Pancreas (tissue), 10 donors: ENCODE measurements at places on chromosomes 16 and 17. TPM values are rescaled to one million over a fixed set of nuclear protein-coding genes. Genes with fewer than 3 reads are reported as not detected.

Gene ZNF778
- total RNA-seq: 8.2 TPM

- H3K27me3 ChIP-seq: no peaks in the 10 kb centered on the region
- no peaks in the 10 kb centered on the region for H3K4me1 ChIP-seq
- DNase-seq: no peak
Observed at GRCh38 chr17:32461853-32462617, 17.7 kb downstream of the PSMD11 start.

Gene MEOX1
- total RNA-seq: 0.94 TPM

DNA sequence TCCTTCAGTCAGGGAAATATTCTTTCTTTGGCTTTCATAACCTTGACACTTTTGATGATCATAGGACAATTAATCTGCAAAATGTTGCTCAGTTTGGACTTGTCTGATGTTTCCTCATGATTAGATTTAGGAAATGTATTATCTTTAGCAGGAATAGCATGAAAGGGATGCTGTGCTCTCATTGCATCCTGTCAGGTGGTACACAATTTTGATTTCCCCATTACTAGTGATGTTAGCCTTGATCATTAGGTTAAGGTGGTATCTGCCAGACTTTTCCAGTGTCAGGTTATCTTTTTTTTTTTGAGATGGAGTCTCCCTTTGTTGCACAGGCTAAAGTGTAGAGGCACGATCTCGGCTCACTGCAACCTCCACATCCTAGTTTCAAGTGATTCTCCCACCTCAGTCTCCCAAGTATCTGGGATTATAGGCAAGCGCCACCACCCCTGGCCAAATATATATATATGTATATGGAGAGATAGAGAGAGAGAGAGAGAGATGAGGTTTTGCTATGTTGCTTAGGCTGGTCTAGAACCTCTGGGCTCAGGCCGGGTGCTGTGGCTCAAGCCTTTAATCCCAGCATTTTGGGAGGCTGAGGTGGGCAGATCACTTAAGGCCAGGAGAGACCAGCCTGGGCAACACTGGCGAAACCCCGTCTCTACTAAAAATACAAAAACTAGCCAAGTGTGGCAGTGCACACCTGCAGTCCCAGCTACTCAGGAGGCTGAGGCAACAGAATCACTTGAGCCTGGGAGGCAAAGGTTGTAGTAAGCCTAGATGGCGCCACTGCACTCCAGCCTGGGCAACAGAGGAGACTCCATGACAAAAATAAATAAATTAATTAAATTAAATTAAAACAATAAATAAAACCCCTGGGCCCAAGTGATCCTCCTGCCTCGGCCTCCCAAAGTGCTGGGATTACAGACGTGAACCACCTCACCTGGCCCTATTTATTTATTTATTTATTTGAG lies 15.8 kb upstream of the CAVIN1 start:
- no peaks in the 10 kb centered on the region for H3K27me3 ChIP-seq
- H3K27ac ChIP-seq: no peak overlapping the region
- no peaks in the 10 kb centered on the region for H3K36me3 ChIP-seq
- H3K4me3 ChIP-seq: no peak overlapping the region
- no peak for DNase-seq

Gene FAM20A
- 2.7 TPM for total RNA-seq

DNA sequence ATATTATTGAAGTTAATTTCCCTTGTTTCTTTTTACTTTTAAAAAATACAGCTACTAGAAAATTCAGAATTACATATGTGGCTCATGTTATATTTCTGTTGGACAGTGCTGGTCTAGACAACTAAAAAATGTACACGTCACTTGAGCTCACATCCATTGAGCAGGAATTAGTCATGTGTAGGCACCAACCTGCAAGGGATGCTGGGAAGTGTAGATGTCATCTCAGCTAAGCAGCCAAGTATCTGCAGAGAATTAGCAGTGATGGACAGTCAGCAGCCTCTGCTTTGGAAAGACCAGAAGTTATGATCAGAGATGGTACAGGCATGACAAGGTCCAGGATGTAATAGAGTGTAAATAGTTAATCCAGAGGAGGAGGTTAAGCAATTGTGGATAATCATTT lies 87.1 kb upstream of the HS3ST2 start:
- DNase-seq: no peak
- no peak overlapping the region for H3K27ac ChIP-seq
- H3K27me3 ChIP-seq: no peaks in the 10 kb centered on the region
- no peak overlapping the region for H3K4me3 ChIP-seq
- H3K4me1 ChIP-seq: no peaks in the 10 kb centered on the region

Gene CCL3
- total RNA-seq: 1.2 TPM

DNA sequence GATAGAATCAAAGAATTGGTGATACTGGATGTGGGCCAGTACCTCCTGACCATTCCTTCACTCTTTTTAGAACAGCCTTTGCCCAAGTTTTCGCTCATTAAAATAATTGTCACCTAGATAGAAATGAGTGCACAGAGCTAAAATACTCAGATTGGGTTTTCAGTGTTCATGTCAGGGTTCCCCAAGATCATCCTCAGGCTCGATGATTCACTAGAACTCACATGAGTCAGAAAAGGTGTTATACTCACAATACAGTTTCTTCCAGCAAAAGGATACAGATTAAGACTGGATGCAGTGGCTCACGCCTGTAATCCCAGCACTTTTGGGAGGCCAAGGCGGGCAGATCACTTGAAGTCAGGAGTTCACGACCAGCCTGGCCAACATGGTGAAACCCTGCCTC lies 19.9 kb downstream of the ERCC4 start:
- DNase-seq: no peak
- H3K27ac ChIP-seq: peak overlapping the region; percentile 46
- no peaks in the 10 kb centered on the region for H3K27me3 ChIP-seq
- H3K4me3 ChIP-seq: no peak overlapping the region
- no peaks in the 10 kb centered on the region for H3K36me3 ChIP-seq

GRCh38 chr16:89523680-89524344 lies 15.6 kb downstream of the SPG7 start:
- DNase-seq: no peak
- H3K4me1 ChIP-seq: no peaks in the 10 kb centered on the region

Gene INO80E
- total RNA-seq: 31.6 TPM

DNA sequence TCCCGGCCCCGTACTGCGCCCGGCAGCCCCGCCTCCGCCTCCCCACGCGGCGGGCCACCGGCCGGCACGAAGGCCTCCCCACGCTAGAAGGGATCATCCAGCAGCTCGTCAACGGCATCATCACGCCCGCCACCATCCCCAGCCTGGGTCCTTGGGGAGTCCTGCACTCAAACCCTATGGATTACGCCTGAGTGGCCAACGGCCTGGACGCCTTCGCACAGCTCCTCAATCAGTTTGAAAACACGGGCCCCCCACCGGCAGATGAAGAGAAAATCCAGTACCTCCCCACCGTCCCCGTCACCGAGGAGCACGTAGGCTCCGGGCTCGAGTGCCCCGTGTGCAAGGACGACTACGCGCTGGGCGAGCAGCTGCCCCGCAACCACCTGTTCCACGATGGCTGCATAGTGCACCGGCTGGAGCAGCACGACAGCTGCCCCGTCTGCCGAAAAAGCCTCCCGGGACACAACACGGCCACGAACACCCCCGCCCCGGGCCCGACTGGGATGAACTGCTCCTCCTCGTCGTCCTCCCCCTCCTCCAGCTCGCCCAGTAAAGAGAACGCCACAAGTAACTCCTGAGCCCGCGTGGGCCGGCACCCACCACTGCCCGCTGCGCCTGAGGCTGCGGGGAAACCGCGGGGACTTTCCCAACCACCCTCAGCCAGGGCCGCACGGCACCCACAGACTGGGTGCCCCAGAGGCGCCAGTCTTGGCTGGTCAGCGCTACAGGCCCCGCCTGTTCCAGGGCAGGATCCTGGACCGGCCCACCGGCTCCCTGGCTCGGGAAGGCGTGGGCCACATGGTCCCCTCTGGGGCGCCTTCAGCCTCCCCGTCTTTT lies 39.0 kb upstream of the AKAP1 start:
- H3K4me3 ChIP-seq: peak overlapping the region; percentile 3
- H3K36me3 ChIP-seq: no peaks in the 10 kb centered on the region
- DNase-seq: peak; percentile 31
- no peaks in the 10 kb centered on the region for H3K27me3 ChIP-seq

DNA sequence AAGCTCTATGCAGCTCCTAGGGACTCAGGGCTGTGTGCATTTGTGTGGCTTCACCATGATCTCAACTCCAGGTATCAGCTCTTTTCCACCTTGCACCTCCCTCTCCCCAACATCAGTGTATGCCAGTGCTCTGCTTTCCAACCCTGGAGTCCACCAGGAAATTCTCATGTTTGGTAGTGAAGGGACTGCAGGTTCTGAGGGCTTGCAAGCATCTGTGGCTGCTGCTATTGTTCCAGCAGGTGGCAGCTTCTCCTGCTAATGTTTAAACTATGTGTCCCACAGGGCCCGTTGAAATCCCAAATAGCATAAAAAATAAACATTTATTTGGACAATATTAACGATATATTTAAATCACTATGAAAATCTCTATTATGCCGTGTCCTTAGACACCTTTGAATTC lies 82.0 kb downstream of the RGS9 start:
- no peak overlapping the region for H3K4me3 ChIP-seq
- no peak for DNase-seq
- H3K36me3 ChIP-seq: no peaks in the 10 kb centered on the region
- no peaks in the 10 kb centered on the region for H3K27me3 ChIP-seq
- H3K27ac ChIP-seq: no peak overlapping the region

Gene FNDC8
- total RNA-seq: not detected

DNA sequence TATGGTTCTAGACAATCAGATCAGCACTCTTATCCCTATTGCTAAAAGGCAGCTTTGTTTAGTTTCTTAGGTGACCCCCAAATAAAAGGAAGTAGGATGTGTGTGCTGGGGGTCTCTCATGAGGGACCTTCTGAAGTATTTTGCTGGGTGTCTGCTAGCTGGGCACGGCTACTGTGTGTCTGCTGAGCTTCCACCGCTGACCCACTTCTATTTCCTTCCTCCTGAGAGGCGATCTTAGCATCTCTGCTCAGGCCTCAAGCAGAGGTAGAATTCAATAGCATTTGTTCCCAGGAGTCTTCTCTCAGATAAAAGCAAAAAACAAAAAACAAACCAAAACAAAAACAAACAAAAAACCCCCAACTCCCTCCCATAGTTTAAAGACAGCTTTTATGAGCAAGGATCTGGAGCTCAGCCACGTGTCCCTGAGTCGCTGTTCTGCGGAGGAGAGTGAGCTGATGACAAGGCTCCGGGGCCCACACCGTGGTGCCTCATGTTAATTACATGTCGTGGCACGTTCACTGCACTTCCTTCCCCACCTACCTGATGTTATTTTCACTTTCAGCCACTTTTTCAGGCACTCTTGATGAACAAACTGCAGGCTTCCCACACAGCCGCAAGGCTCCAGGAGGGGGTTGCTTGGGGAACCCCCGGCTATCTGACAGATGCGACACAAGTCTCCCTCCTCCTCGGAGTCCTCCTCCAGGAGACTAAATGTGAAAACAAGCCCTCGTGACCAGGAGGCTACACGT lies 83.5 kb downstream of the MARCHF10 start:
- no peaks in the 10 kb centered on the region for H3K36me3 ChIP-seq
- H3K27ac ChIP-seq: no peak overlapping the region
- DNase-seq: no peak
- no peaks in the 10 kb centered on the region for H3K27me3 ChIP-seq
- H3K4me1 ChIP-seq: no peaks in the 10 kb centered on the region

Gene NECAB2
- 0.54 TPM for total RNA-seq

Gene RNF222
- total RNA-seq: not detected

DNA sequence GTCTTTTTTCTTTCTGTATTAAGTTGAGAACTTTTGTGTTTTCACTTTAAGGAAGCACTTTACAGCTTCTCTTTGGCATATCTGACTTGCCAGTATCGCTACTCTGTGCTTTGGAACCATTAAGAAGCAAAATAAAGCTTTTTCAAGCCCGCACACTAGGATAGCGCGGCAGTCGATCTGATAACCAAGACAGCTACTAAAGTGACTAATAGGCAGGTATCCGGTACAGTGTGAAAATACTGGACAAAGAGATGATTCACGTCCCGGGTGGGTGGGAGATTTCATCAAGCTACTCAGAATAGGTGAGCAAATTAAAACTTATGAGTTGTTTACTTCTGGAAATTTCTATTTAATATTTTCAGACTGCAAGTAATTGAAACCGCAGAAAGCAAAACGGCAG lies 53.8 kb downstream of the SHISA6 start:
- H3K4me3 ChIP-seq: no peak overlapping the region
- H3K27ac ChIP-seq: no peak overlapping the region
- no peaks in the 10 kb centered on the region for H3K4me1 ChIP-seq
- no peaks in the 10 kb centered on the region for H3K36me3 ChIP-seq
- no peak for DNase-seq
- no peaks in the 10 kb centered on the region for H3K27me3 ChIP-seq

Gene KCNH6
- 0.42 TPM for total RNA-seq

DNA sequence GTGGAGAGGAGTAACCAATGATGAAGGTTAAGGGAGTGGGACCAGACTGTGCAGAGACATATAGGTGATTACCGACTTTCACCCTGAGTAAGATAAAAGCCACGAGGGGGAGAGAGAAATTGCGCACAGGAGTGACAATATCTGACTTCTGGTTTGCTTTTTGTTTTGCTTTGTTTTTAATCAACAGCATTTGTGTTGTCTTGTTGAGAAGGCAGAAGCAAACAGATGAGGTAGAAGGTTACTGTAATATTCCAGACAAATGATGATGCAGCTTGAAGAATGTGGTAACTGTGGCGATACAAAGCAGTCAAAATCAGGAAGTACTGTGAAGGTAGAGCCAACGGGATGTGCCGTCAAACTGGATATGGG lies 7.5 kb downstream of the PELP1 start:
- no peaks in the 10 kb centered on the region for H3K36me3 ChIP-seq
- H3K27me3 ChIP-seq: no peaks in the 10 kb centered on the region

GRCh38 chr17:19344311-19345066 lies 18.0 kb downstream of the B9D1 start:
- no peaks in the 10 kb centered on the region for H3K36me3 ChIP-seq
- no peak overlapping the region for H3K4me3 ChIP-seq
- no peaks in the 10 kb centered on the region for H3K4me1 ChIP-seq

DNA sequence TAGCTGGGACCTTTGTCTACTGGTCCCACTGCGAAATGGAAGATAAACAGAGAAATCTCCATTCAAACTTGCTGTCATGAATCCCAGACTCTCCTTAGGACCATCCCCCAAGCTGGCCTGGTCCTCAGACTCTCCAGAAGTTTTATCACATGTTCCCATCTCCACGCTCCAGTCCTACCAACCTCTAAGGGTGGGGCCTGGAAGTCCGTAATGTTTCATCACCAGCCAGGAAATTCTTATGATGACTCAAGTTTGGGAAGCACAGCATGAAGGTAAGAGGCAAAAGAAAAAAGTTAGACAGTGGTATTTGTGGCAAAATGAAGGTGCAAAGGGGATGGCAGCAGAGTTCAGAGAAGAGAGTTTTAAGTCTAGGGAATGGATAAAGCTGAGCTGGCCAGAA lies 52.7 kb downstream of the ZNF18 start:
- H3K36me3 ChIP-seq: no peaks in the 10 kb centered on the region
- H3K27me3 ChIP-seq: no peaks in the 10 kb centered on the region
- no peak overlapping the region for H3K27ac ChIP-seq
- H3K4me3 ChIP-seq: no peak overlapping the region
- no peaks in the 10 kb centered on the region for H3K4me1 ChIP-seq

DNA sequence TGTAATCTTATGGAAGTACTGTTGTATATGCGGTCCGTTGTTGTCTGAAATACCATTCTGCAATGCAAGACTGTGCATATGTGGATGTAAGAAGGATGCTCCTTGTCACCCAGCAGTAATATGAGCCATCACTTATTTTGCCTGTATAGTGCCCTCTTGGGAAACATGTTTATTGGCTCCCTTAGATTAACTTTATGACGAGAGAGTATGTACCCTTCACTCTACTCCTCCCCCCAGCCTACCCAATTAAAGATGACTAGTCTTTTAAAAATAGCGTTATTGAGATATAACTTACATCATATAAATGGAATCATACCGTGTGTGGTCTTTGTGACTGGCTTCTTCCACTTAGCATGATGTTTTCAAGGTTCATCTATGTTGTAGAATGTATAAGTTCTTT lies 33.6 kb downstream of the FTO start:
- no peaks in the 10 kb centered on the region for H3K36me3 ChIP-seq
- peaks cover 10% of the 10 kb centered on the region for H3K4me1 ChIP-seq
- H3K27me3 ChIP-seq: no peaks in the 10 kb centered on the region
- H3K4me3 ChIP-seq: no peak overlapping the region
- DNase-seq: no peak

Gene DNAH9
- 1.3 TPM for total RNA-seq
